ENCODE measurements at places on chromosomes 6 and 20.

DNA sequence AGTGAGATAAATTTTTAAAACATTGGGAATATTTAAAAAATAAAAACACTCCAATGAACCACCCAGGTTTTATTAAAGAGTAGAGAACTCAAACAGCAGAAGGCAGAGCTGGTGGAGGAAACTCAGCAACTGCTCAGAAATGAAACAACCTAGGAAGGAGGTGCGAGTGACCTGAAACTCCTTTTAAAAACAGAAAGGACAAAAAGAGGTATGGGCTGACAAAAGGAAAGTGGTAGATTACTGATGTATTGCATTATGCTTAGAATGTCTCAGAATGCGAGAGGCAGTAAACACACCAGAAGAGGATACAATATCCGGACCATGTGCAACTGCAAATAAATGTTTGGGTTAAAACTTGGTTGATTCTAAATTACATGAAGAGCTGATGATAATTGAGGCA lies 97.6 kb downstream of the ESR1 start:
- DNase-seq: no peak

- DNase-seq: no peak
Measured at GRCh38 chr6:52725535-52726192, 37.6 kb downstream of the GSTA2 start.

DNA sequence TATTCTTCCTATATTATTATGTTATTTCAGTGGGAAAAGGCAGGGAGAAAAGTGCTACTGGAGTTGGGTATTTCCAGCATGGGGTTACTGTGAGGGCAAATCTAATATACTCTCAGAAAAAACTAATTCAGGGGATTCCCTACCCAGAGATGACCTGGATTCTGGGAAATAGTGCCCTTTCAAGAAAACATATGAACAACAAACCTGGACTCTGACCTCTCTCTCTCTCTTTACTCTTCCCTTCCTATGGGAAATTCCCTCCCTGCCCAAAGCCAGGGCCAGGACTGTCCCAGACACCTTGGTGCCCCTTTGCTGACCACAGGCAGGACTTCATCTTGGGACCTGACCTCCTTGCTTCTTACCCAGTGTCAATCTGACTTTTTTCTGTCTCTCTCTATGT lies 1.6 kb upstream of the UBD start:
- DNase-seq: no peak

DNA sequence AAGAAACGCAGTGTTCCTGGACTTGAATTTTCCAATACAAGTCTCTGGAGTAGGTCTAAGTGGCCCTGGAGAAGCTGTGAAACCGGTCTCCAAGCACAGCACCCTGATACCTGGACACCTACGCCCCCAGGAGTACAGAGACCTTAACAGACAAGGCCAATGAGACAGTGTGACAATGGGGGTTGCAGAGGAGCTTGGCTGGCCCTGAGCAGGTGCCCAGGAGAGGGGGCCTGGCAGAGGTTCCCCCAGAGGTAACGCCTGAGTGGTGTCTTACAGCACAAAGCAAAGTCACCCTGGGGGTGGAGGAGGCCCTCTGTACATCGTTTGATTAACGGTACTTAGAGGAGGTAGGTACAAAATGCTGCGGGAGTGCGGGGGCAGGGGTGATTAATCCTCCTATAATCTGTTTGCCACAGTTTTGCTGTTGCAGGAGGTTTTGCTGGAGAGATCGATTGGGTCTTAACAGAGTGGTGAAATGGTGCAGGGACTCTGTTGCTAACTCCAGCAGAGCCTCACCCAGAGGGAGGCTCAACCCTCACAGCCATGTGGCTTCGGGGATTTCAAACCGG lies 37.3 kb upstream of the APCDD1L start:
- DNase-seq: no peak

- DNase-seq: no peak
Measured at GRCh38 chr6:156183678-156184077, 593.5 kb upstream of the ARID1B start.

DNA sequence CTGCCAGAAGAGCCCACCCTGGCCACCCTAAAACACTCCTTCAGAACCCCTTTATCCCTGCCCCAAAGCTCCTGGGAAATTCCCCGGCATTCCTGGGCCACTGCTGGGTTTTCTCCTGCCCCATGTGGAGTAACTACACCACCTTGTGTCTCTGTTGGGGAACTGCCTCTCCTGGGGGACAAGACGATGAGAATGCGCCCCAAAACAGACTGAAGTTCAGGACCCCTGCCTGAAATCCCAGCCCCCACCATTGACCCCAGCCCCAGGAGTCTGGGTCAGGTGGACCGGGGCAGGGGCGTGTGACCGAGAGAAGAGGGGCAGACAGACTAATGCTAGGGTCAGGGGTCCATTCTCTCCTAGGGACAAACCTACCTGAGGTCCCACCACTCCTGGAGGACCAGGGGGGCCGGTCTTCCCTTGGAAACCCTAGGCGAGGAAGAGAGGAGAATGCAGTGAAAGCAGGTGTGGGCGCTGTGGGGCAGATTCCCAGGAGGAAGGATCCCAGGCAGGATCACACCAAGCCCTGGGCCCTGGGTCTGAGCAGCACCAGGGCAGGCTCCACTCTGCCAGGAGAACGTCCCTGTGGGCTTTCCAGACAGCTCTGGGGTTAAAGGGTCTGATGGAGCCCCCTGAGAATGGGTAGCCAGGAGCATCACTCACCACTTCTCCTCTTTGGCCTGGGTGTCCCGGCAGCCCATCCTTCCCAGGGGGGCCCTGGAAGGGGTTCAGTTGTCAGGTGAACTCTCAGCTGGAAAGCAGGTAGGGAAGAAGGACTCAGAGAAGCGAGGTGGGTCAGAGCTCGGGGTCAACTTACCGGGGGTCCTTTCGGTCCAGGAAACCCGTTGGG lies 19.4 kb downstream of the COL11A2 start:
- DNase-seq: no peak

- no peak for DNase-seq
Measured at GRCh38 chr6:157454762-157455714, 74.0 kb downstream of the ZDHHC14 start.

GRCh38 chr6:47722194-47722593 lies 23.8 kb downstream of the ADGRF4 start:
- DNase-seq: no peak

GRCh38 chr20:13778827-13779226 lies 5.9 kb downstream of the ESF1 start:
- DNase-seq: no peak

- DNase-seq: no peak
Measured at GRCh38 chr6:35093783-35094182, 47.4 kb downstream of the TCP11 start.

GRCh38 chr6:68108233-68108835 lies 526.7 kb upstream of the ADGRB3 start:
- DNase-seq: no peak

DNA sequence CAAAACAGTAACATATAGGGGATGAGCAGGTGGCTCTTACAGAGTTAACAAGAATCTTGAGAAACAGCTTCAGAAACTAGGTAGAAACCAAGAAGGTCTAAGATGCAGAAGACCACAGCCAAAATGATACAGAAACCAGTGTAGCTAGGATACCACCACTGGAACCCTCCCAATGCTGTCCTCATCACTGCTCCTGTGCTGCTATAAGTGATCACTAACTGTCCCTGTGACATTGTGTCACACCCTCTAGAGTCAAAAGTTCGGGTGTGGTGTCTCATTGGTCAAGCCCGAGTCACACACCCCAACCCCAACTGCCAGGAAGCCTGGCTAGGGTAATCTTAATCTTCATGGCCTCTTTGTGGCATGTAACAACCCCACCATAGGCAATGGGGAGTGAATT lies 153.1 kb downstream of the RCAN2 start:
- no peak for DNase-seq

DNA sequence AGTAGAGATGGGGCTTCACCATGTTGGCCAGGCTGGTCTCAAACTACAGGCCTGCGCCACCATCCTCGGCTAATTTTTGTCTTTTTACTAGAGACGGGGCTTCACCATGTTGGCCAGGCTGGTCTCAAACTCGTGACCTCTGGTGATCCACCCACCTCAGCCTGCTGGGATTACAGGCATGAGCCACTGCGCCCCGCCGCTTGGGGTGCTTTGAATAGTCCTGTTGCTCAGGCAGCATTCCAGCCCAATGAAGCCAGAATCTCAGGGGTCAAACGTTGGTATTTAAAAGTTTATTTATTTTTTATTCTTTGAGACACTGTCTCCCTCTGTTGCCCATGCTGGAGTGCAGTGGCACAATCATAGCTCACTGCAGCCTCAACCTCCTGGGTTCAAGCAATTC lies 11.3 kb downstream of the MOCS3 start:
- no peak for DNase-seq

DNA sequence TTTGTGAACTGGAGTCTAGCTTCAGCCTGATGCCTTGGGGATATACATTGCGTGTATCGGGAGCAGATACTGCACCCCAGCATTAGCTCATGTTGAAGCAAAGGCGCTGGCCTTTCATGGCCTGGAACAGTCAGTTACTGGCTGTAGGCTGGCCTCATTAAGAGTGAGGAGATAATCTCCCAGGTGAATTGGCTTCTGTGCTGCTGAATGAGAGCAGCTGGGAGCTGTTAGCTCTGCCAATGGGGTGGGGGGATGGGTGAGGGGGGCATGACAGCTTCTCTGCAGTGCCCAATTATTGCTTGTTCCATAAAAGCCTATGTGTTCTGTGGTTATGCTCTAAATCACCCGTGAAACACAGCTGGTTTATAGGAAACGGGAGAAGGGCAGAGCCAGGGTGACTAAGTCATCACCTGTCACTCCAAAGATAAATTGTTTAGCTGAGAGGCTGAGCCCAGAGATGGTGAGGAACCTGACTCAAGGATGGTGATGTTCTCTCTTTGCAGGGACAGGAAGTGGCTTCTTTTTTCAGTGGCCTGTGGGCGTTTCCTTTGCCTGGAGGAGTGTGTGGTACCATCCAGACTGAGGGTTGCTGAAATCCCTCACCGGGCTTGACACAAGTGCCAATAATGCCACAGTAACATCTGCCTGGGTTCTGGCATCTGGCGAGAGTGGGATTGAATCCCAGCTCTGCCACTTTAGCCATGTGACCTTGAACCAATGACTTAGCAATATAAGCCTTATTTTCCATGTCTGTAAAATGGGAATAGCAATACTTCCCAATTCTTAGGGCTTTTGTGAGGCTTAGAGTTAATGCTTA lies 170.8 kb downstream of the BCAS1 start:
- DNase-seq: peak; percentile 48

DNA sequence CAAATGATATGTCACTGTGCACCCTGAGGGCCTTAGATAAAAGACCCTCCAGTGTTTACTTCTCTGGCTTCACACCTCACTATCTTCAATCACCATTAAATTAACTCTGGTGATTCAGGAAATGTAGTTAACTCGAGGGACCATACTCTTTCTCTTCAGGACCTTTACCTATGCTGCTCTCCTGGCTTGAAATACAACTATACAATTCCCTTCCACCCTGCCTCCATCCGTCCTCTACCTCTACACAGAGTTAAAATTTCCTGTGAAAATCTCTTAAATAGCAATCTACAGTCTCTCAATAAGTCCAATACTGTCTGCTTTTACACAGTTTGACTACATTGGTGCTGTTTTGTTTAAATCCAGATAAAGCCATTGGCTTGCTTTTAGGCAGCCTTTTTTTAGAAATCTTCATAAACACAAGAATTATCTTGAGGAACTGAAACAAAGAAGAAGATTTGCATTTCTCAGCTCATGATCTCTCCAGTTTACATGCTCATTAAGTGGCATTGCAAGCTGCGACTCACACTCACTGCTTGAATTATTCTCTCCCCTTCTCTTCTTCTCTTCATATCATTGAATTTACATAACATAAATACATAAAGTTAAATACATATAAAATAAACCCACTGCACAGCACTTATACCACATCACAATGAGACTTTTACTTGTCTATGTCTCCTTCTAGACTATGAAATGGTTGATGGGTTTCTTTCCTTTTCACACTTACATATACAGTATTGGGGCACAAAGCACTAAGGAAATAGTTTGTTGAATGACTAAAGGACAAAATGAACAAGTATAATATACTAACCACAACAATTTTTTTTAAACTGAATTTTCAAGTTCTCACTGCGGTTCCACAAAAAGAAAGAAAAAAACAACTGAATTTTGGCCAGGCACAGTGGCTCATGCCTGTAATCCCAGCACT lies 239.0 kb upstream of the KCNQ5 start:
- no peak for DNase-seq

DNA sequence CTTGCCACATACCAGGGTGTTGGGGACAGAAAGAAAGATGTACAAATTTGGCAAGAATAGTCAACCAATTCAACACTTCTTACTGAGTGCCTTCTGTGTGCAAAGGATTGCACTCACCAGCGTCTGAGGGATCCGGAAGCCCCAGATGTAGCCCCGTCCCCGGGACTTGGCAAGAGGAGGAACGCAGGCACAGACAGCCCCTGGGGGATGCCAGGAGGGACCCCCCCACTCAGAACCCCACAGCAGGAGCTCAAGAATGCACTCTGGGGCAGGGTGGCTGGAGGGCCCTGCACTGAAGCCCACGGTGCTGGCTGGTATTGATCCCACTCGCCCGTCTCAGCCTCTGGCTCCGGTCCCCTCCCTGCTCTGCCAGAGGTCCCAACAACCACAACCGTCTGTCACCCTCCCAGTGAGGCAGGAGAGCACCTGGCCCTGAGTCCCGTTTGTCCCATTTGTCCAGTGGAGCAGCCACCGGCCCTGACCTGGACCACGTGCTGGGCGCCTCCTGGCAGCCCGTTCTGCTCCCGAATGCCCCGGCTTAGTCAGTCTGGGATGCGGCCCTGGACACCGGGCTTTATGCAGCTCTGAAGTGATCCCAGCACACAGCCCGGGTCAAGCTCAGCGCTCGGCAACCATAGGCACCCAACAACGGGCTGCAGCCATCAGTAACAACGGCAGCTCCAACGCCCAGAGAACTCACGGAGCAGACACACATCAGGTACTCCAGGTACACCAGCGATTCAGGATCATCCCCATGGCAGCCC lies 128.7 kb downstream of the DLL1 start:
- no peak for DNase-seq

- DNase-seq: no peak
Measured at GRCh38 chr6:136070815-136071214, 179.3 kb downstream of the MTFR2 start.

DNA sequence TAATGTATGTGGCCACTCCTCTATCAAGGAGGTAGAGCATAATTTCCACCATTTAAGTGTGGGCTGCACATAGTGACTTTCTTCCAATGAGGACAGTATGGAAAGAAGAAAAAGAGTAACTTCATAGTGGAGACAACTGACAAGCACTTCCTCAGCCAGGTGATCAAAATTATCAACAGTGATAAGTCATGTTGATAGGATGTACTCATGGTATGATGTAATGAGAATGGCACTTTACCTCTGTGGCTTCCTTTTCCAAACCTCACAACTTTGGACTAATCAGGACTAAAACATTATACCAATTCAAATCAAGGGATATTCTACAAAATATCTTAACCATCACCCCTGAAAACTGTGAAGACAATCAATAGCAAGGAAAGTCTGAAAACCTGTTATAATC lies 302.3 kb upstream of the CITED2 start:
- DNase-seq: no peak

GRCh38 chr6:159941286-159942113 lies 27.4 kb upstream of the IGF2R start:
- no peak for DNase-seq

- peak; percentile 38 for DNase-seq
Measured at GRCh38 chr20:35490736-35491181, 35.4 kb downstream of the CEP250 start.

All from stimulated activated CD8-positive, alpha-beta memory T cell treated with anti-CD3 and anti-CD28 coated beads, Interleukin-7, amount 100 ng/mL, for 24 hours (primary cell).